ENCODE measurements at places on chromosomes 5 and 9.
A peak's percentile ranks its signal among the peaks of the same experiment; 100 is the strongest.

DNA sequence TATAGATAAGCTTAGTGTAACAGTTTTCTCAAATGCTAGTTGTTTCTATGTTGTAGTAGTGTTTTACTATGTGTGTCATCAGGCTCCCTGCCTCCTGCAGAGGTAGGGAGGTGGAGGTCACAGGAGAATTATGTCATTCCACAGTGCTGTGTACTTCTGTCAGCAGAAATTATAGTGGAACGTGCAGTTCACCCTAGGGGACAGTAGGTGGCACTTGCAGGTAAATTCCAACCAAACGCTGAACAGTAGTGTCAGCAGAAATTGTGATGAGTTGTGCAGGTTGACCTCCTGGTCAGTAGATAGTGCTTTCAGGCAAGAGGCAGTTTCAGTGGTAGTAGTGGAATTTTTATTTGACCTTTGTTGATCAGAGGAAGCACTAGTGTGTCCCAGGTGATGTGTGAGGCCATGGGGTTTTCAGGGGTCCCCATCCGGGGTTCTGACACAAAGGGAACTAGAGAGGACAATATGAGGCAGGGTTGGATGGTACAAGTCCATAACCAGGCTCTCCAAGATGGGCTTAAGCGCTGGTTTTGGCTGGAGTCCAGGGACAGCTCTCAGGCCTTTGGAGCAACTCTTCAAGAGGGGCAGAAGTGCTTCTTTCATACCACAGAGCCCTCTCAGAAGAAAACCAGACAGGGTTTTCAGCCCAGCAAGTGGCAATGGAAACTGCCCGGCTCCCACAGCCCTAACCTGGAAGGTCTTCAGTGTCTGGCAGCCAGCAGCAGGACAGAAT is 402.9 kb downstream of the CYLC2 start:
- peak; percentile 4 for DNase-seq

- DNase-seq = no peak
Measured at GRCh38 chr9:625613-626012, 215.9 kb upstream of the DMRT1 start.

DNA sequence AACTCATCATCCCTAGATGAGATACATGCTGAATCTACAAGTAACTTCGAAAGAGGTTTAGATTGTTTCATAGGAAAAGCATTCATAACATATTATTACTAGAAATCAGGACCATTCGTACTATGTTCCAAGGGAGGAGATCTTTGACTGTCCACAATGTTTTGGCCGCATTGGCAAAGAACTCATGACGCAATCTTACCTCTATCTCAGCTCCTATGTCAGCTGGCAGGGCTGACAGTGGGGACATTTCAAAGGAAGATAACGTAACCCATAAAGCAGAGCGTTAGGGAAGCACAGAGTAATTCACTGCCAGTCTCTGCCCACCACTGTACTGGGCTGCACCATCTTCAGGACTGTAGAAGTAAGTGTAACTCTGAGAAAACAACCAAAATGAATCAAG is 69.7 kb downstream of the EFNA5 start:
- no peak for DNase-seq

GRCh38 chr9:100581661-100582060 is 3.8 kb downstream of the CAVIN4 start:
- DNase-seq = no peak

DNA sequence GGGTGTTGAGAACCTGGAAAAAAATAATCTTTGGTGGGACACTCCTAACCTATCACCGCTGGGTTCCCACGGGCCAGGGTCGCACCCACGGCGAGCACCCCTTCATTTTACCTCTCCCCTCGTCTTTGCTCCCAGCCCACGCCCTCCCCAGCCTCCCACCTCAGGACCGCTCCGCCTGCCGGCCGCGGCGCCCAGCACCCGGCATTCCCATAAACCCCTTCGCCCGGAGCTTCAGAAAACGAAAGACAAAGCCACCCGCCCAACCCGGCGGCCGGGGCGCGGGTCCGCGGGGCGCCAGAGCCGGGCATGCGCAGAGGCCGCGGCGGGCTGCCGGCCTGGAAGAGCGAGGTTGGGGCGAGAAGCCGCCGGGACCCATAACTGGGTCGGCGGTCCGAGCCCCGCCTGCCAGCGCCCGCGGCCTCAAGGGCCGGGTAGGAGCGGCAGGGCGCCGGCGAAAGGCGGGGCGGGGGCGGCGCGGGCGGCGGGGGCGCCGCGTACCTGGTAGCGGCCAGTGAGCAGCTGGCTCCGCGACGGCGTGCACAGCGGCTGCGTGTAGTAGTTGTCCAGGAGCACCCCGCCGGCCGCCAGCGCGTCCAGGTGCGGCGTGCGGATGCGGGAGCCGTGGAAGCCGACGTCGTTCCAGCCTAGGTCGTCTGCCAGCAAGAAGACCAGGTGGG is 533 bp downstream of the ARSB start:
- peak; percentile 77 for DNase-seq

GRCh38 chr5:65736011-65736410 is 14.0 kb downstream of the NLN start:
- DNase-seq = no peak

Measured in activated T-cell treated with anti-CD3 and anti-CD28 coated beads for 24 hours (primary cell).